ENCODE measurements at places on chromosomes 16 and 17.

DNA sequence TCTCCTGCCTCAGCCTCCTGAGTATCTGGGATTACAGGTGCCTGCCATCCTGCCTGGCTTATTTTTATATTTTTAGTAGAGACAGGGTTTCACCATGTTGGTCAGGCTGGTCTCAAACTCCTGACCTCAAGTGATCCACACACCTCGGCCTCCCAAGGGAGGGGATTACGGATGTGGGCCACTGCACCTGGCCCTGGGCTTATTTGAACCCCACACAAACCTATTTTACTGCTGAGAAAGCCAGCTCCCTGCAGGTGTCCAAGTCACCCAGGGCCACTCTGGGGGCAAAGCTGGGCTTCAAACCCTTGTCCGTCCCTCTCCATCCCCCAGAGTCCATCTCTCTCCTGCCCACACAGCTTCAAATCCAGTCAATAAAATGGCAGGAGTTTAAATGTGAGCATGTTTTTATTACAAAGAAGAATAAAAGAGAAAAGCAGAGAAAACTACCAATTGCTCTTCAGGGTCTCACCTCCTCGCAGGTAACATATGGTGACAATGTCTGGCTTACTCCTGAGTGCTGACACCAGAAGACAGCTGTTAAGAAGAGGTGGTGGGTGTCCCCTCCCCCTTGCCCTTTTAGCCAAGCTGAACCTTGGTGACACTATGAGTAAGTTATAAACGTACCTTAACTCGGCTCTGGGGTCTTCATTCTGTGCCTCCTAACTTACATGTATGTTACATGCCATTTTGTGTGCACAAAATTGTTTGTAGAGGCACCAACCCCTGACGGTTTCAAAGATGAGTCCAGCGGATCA, 45.4 kb downstream of the LAT start:
- DNase-seq, result no peak

- DNase-seq, result no peak
Measured at GRCh38 chr17:66988069-66988798, 23.7 kb downstream of the CACNG4 start.

DNA sequence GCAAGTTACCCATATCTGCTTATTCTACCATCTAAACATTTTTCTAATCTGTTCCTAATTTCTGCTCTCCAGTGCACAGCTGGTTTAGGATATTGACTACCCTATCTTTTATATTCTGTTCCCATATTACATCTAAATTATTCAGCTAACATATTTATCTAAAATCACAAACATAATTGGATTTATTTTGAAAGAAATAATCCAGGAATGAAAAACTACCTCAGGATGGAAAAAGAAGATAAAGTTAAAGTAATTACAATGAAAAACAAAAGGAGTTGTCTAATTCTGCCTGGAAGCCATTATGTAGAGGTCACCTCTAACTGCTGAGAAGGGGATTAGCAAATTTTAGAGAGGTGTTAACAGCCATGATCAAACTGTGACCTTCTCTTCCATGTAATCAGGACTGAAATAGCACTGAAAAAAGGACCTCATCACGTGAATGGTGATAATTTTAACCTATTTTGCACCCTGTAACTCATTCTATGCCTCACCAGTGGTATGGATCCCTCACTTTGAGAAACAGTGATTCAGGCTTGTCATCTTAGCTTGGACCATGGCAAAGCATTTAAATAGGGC, 653.3 kb downstream of the CDH11 start:
- DNase-seq, result no peak

DNA sequence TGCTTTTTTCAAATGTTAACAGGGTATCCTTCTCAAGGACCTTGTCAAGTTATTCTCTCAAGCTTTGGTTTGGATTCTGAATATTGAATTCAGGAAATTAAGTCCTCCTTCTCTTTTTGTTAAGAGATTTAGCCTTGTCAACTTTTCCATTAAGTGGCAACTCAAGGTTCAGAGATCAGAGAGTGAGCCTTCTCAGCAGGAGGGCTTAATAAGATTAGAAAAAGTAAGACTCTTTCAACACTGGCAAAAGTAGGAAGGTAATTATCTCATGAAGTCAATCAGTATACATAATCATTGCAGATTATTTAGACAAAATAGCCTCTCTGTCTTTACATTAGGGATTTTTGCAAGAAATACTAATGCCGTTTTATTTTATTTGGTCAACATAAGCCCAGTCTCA, 330.7 kb downstream of the KIF2B start:
- no peak for DNase-seq

DNA sequence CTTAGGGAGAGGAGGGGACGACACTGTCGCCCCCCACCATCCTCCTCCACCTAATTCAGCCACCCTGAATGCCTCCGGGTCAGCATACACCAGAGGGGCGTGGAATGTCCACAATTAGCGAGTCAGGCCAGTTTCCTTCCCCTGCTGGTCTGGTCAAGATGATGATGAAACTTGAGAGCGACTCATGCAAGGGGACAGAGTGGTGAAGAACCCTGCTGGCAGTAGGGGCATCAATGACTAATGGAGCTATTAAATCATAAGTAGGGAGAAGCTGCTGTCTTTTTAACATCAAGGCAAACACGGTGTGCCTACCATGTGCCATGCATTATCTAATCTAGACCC, 7.2 kb downstream of the SPACA3 start:
- no peak for DNase-seq

DNA sequence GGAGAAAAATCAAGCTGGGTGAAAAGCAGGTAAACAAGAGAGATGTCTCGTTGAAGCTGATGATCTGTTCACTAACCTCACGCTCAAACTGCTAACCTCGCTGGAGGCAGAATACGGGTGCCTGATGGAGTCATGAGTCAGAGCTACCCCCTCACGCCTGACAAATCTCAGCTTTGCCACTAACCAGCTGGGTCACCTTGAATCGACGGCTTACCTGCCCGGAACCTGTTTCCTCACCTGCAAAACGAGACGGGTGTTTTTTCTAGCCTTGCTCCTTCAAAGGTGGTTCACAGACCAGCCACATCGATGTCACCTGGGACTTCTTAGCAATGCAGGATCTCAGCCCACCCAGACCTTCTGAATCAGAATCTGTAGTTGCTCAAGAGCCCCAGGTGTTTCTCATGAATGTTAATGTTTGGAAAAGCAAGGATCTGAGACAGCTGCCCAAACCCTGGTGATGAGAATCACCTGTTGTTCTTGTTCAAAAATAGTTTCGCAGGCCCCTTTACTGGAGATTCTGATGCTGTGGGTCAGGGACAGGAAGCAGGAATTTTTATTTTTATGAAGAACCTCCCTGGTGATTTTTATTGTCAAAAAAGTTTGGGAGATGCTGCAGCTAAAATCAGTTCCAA, 56.9 kb downstream of the MARCHF10 start:
- DNase-seq, result no peak

- no peak for DNase-seq
Measured at GRCh38 chr16:31071861-31072260, 2.2 kb downstream of the ZNF668 start.

- no peak for DNase-seq
Measured at GRCh38 chr17:42767512-42767911, 5.7 kb upstream of the VPS25 start.

DNA sequence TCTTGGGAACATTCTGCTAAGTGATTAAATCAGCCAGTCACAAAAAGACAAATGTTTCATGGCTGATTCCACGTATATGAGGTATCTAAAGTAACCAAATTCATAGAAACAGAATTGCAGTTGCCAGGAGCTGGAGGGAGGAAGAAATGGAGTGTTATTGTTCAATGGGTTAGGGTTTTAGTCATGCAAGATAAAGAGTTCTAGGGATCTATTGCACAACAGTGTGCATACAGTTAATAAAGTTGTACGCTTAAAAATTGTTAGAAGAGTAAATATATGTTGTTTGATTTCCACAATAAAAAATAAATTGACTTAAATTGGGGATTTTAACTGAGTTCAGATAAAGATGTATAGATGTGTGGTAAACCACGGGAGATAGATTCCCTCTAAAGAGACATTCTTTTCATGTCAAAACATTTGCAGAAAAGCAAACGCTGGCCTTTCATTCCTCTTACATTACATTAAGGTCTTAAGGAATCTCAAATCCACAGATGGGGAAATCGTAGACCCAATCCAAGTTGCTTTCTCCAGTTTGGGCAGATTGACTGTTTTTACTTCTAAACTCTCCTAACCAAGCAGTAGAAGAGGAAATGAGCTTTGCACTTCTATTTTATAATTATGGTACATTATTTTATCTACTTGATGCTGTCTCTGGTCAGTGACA, 4.6 kb downstream of the PRDM7 start:
- no peak for DNase-seq

GRCh38 chr17:53628011-53628410, 194.7 kb upstream of the KIF2B start:
- DNase-seq, result no peak

GRCh38 chr16:88575251-88575650, 5.0 kb downstream of the ZC3H18 start:
- DNase-seq, result no peak

DNA sequence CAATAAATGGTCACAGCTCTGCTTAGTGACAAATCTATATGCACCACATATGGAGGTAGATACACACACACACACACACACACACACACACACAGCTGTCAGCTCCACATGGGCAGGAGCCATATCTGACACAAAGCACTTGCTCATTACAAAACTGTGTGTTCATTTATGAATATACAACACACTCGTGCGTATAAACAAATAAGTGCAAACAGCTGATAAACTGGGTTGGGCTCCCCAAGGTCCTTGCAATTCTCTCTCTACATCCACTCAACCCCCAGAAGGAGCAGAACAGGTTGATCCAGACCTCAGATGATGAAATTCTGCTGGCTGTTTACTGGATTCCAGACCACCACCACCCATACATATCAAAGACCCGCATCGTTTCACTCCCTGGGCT, 140.7 kb downstream of the XYLT1 start:
- DNase-seq, result no peak

GRCh38 chr16:30778549-30779244, 8.3 kb downstream of the ZNF629 start:
- no peak for DNase-seq

DNA sequence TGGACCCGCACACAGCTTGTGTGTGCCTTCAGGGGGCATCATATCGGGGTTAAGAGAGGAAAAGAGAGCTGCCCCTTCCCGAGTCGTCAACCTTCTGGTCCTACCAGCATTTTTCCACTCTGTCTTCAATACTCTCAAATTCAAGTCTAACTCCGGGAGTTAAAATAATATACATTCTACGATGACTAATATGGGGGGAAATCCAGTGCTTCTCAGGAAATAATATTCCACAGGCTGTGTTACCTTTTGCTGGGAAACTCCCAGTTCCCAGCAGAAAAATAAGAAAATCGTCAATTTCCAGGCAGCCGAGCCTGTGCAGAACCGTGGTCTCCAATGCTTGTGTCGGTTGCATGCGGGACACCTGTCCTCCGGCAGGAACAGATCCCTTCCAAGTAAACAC, 105.0 kb upstream of the FOXF1 start:
- DNase-seq, result no peak

DNA sequence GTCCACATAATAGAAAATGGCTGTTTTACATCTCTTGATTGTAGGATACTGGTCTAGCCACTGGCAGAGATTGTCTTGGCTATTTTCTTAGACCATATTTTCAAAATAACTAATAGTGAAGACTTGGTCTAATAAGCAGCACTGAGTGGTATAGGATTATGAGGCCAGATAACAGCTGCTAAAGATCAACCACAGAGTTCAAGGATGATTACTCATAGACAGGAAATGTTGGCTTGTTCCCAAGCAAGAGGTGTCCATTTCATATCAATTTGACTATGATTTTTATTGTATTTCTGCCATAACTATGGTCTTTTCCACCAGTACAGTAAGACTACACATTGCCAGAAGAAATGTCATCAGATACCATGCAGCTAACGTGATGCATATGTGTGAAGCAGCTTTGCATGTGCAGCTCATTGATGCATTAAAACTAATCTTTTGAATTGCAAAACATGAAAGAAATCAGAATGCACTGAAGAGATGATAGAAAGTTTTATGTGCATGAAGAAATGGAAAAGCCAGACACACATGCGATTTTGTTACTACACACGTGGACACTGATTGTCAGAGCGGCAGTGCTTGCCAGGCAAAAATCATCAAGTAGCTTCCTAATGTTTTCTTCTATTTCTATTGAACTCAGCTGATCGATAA, 693.3 kb downstream of the CDH11 start:
- no peak for DNase-seq

DNA sequence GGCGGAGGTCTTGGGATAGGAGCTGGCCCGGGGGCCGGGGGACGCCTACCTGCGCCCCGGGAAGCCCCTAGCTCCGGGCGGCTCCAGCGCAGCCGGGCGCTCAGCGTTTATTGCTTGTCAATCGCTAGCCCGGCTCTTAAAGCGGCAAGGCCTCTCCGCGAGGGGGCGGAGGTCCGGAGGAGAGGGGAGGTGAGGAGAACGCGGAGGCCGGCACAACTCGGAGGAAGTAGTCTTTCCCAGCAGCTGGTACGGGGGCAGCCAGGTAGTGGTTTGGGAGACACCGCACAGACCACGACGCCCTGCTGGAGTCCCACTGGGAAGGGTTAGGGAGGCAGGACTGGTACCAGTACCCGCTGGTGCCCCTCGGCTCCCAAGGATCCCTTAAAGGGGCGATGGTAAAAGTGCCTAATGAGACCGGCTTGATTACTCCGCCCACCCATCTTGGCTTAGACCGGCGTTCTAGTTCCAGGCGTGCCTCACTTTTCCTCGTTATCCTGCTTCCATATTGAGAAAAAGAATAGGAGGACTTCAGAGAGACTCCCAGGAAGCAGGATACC, at the start of gene MPP2:
TSS of gene MPP2 (minus strand) at position 112 of the 557 bp plus-strand sequence. CDS start 3,076 bp downstream, outside the sequence.
- DNase-seq, result no peak

GRCh38 chr17:43952351-43952723, 1.4 kb downstream of the PYY start:
- no peak for DNase-seq

DNA sequence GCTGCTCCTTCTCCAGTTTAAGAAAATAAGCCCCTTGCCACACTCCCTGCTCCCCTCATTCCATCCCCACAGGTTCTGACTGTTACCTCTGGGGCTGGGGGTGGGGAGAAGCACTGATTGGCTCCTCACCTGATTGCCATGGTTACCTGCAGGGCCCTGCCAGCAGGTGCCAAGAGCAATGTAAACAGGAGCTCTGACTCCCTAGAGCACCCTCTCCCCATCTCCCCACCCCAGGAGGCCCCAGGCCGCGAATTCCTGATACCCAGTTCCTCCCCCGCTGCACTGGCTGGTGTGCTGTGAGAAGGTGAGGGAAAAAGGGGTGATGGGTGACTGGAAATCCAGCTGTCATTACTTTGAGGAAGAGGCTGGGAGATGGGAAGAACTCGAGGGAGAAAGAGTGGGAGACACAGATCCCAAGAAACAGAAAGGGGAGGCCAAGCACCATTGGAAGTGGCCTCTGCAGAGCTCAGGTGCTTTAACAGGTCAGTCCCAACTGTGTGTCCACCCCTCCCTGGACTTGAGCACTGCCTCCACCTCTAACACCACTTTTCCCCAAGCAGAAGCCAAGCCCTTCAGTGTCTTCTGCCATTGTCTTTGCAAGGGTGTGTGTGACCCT, 4.5 kb downstream of the PCGF2 start:
- no peak for DNase-seq

Measured in activated CD8-positive, alpha-beta memory T cell treated with anti-CD3 and anti-CD28 coated beads for 4 hours (primary cell).